NCI-H1092 treated with DMSO at 0.1 percent for 48 hours (cell line): ENCODE measurements at places on chromosomes 1 and 21.

GRCh38 chr1:190908246-190908645, 430.6 kb upstream of the BRINP3 start:
- no peak for DNase-seq

DNA sequence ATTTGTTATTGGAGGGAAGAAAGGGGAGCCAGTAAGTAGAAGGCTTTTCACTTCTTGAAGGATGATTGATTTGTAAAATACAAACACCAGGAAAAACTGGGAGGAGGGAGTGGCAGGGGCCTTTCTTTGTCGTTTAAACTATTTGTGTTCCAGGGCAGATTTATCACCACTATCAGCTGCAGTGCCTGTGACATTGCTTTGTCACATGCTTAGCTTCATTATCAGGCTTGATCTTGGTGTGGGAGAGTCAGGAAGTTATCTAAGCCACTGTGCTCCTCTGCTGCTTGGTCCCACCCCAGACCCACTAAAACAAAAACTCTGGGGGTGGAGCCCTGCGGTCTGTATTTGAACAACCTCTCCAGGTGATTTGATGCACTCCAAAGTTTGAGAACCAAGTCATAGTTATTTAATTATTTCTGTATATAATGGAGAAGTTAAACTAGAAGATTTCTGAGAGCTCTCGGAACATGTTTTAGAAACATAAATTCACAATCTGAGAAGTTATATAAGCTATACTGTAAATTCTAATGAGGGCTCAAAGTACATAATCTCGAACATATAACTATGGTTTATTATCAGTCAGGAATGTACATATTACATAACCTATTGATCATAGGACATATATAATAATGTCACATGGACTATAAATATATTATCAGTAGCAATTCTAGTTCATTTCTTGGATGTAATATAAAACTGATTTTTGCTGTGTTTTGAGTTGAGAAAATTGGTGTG, 87.9 kb downstream of the CDC14A start:
- DNase-seq: no peak

- DNase-seq: no peak
Measured at GRCh38 chr1:31445951-31446350, 32.9 kb downstream of the SERINC2 start.

DNA sequence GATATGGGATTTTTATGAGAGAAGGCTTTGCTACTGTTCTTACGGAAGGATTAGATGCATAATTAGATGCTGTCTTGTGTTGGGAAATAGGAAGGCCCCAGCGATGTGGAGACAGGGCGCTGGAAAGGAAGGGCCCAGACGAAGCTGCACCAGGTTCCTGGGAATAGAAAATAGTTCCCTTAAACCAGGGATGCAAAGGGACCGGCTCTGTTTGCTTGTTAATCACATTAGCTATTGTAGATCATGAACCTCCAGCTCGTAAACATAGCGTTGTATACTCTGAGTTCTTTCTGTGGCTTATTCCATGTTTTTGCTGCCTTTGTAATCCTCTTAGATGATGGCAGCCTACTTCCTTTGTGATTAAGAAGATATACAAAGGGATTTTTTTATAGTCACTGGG, 79.8 kb upstream of the COX20 start:
- DNase-seq: no peak
